ENCODE measurements at places on chromosomes 12 and 14.

GRCh38 chr12:13979772-13980378 is 1.5 kb downstream of the GRIN2B start:
- no peak for DNase-seq

- no peak for DNase-seq
These were observed 5.4 kb upstream of the PELI2 start for GRCh38 chr14:56112781-56113180.

DNA sequence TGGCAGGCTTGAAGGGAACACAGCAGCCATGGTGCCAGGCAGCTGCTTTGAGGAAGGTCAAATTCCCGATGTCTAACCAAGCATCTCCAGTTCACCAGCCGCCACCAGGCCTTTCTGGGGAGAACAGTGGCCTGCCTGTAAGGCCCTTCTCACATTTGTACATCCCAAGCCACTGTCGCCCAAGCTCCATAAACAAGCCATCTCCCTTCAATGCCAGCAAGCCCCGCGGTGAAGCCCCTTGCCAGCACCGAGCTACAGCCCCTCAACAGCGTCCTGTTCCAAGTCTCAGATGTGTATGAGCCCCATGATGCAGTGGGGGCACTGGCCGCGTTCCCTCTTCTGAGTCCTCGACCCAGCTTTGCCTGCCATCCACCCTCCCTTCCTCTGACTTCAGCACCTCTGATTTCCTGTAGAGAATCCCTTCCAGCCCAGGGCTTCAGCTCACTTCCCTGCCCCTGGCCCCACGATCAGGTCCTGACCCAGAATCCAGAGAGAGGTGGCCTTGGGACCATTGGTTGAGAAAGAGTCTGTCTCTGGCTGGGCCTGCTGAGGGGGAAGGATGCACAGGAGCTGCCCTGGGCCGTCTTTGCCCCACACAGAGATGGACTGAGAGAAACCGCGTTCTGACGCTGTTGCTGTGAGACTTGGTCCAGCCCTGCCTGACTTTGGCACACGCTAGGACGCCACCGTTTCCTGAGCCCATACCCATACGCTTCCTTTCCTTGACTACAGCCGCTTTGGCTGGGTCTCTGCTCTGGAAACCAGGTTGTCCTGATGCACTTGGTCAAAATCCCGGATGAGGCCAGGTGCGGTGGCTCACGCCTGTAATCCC is 1.9 kb upstream of the MMP17 start:
- no peak for DNase-seq

DNA sequence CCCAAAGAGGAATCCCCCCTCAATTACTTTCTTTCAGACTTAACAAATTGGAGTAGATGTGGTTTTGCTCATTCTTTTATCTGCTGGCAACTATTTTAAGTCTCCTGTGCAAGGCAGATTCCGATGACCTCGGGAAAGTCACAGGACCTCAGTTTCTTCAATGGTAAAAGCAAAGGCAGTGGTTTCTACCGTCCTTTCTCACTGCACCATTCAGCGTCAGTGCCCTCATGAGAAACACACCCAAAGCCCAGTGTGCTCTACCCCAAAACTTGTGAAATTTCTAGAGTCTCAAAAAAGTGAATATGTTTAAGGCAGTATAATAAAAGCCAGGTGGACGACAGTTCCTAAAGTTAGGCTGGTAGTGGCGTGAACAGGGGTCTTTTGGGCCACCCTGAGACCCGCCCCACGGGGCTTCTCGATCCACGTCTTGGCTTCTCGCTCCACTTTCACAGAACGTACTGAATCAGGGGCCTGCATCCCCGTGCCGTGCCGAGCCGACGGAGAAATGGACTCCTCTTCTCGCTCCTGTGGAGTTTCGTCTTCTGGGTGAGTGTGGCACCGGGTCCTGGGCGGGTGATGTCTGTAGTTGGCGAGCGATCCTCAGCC is 1.3 kb upstream of the ARHGAP5 start:
- DNase-seq, result peak; percentile 13

GRCh38 chr12:2354151-2354991 is 301.6 kb downstream of the CACNA1C start:
- DNase-seq, result no peak

- no peak for DNase-seq
These were observed 105.8 kb upstream of the TBX3 start for GRCh38 chr12:114789821-114790220.
